ENCODE measurements at places on chromosomes 3 and 15.

DNA sequence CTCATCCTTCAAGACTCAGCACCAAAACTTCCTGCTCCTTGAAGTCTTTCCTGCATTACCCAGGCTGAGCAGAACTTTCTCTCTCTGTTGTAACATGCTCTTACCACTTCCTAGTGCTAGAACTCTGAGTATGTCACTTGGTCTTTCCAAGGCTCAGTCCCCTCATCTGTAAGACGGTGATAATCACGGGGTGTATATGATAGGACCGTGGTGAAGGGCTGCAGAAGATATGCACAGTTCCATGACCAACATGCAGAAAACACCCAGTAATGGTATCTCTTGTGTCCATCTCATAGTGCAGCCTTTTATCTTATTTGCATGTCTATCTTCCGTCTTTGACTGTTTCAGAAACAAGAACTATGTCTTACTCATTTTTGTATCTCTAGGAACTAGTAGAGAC is 154.5 kb downstream of the ZNF621 start:
- no peak for DNase-seq

DNA sequence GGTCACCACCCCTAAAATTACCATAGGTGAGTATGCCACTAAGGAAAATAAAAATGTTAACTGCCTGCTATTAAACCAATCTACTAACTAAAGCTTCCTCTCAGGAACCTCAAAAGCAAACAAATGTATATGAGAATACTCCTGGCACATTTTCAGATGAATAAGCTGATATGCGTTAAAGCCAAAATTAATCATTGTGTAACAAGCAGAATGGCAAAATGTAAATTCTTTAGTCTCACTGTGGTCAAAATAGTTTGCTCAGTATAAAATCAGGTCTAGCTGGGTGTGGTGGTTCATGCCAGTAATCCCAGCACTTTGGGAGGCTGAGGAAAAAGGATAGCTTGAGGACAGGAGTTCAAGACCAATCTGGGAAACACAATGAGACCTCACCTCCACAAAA is 53.6 kb downstream of the SUMF1 start:
- DNase-seq: no peak

DNA sequence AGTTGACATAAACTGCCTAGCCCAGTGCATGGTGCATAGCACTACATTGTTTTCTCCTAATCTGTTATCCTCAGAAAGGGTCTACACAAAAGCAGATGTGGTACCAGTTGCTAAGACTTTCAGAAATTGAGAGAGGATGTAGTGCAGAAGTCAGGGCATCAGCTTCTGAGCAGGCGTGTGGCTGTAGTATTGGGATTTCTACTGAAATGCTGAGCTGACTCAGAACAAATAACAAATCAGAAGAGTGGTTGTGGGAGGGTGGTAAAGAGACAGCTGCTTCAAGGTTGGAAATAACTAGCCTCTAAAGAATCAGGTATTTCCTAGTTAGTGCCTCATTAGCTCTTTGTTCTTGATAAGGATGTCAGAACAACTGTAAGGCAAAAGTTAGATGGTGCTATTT is 161.3 kb downstream of the AKAP13 start:
- no peak for DNase-seq

DNA sequence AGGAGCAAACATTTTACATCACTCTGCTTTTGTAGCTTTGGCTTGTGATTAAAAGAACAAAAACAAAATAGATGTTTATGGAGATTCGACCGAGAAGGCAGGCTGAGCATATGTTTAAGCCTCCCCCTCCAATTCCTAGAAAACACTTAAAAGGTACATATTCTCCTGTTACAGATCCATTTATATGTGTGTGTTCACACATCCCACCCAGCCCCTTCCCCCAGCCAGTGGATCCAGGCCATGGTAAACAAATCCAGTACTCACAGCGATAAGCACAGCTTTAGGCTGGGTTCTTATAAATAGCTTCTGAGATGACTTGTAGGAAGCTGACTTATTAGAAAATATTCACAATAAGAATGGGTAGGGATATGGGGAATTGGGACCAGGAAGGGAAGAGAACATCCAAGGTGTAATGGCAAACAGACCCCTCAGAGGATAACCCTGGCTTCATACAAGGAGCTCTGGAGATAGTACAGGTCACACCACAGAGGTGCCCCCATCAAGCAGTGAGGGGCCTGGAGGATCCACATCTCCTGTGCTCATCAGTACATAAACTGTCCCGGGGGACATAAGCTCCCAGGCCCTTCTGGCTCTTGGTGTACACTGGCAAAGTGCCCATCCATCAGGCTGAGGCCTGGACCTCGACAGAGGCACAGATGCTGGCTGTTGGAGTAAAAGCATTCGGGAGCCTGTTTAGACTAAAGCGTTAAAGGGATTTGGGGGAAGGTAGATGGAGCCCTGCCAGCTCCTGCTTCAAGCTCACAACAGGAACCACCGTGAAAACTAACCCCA is 70.0 kb upstream of the UBE2E1 start:
- no peak for DNase-seq

GRCh38 chr15:58233341-58233740 is 95.2 kb downstream of the AQP9 start:
- no peak for DNase-seq

- no peak for DNase-seq
Measured at GRCh38 chr15:63801171-63801570, 32.6 kb downstream of the HERC1 start.

GRCh38 chr3:12184541-12184940 is 25.8 kb upstream of the TIMP4 start:
- DNase-seq: no peak

DNA sequence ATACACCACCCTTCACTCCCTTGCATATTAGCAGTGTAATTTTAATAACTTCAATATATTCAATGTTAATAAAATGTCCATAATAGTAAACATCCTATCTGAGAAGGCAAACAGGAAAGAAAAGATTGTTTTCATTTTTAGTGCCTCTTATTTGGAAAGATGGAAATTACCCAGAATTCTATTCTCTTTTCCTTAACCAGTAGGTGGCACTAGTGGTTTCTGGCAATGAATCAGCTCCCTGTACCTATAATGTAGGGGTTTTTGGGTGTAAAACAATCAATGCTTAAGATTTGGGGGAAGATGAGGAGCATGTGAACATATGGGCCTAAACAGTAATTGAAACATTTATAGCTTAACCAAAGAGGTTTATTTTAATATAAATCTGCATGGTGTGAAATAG is 5.7 kb upstream of the SEMA6D start:
- no peak for DNase-seq

DNA sequence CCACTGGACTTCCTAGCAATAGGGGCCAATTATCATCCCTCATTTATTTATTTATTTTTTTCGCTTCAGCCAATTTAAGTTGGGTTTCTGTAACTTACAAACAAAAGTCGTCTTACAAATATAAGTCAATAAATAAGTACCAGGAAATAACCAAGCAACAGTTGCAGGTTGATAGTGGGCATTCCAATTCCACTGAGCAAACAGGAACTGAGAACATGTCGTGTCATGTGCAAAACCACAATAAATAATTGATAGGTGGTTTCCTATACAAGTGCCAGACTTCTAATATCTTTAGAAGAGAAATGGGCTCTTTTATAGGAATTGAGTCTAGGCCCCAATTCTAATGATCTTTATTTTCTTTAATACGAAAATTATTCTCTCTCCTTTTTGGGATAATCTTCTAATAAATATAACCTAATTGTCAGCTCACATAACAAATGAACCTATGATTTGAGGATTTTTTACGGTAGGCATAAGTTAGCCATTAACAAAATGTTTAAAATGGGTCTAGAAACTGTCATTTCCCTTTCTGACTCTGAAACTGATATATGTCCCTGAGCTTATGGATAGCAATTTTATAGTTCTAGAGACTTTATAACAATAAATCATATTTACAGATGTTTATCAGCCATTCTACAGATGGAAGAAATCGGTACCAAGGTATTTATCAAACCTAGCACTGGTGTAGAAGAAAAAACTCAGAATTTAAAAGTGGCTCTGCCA is 571.8 kb downstream of the FOXP1 start:
- no peak for DNase-seq

GRCh38 chr3:43259626-43260025 is 26.7 kb upstream of the SNRK start:
- no peak for DNase-seq

DNA sequence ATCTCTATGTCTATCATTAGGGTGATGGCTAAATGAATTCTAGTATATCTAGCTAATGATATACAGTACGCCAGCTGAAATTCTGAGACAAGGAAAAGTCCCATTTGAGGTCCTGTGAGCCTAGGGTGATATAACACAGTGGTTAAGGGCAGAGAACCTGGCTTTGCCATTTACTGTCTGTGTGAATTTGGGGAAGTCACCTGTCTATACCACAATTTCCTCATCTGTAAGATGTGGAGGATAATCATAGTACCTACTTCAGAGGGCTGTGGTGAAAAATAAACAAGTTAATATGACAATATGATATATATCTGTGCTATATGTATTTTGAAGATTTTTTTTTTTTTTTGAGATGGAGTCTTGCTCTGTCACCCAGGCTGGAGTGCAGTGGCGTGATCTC is 9.8 kb upstream of the ANKDD1A start:
- DNase-seq: no peak

DNA sequence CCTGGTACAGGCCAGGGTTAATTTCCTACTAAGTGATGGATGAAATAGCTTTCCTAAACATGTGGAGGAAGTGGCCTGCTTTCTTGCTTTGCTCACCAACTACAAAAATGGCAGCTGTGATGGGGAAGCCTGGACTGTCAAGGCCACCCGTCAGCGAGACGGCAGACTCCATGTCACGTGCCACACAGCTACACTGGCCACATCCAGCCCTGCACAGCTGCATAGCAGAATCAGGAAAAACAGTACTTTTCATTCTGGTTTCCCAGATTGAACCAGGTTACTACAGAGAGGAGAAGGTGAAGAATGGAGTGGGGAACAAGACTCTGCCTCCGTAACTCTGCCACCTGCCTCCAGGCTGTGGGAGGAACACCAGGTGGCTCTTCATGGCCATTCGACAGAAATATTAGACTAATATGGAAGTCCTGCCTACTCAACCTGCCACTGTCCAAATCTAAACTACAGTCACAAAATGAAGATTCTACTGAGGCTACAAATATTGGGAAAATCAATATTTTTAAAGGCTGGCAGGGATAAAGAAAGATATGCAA is 174.3 kb downstream of the MAGI1 start:
- DNase-seq: no peak

DNA sequence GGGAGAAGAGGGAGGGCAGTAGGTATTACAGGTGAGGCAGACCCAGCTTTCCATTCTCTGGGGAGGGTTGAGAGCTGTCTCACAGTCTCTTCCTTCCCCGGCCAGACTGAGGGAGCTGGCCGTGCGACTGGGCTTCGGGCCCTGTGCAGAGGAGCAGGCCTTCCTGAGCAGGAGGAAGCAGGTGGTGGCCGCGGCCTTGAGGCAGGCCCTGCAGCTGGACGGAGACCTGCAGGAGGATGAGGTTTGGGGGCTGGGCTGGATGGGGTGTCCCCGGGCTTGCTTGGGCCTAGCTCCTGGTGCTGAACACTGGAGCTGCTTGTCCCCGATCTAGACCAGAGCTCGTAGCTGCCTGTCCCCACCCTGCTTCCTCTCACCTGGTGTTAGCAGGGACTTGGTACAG is 4.9 kb downstream of the PLA2G4B start:
- DNase-seq: no peak

- DNase-seq: no peak
Measured at GRCh38 chr3:98741121-98741716, 21.9 kb upstream of the ST3GAL6 start.

DNA sequence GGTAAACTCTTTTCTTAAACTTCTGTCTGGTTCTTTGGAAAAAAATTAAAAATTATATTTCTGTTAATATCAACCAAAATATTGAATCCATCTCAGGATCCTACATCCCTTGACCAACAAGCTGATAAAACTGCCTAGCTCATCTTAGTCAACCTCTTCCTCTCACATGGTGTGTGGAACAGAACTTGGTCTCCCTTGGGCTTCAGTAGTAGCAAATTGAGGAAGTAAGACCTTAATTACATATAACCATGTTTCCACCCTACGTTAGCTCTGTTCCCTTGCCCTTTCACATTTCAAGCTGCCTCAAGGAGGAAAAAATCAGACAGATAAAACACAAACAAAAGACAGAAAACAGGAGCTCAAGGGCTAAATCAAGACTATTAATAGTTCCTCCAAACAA is 116.4 kb downstream of the GREM1 start:
- peak; percentile 36 for DNase-seq

DNA sequence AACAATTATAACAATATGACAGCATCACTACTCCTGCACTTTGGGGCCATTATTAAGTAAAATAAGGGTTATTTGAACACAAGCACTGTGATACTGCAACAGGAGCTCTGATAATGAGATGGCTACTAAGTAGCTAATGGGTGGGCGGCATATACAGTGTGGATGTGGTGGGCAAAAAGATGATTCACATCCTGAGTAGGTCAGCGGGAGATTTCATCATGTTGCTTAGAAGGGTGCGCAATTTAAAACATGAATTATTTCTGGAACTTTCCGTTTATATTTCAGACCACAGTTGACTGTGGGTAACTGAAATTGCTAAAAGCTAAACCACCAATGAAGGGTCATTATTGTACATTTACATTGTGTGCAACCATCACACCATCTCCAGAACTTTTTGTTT is 42.3 kb downstream of the FBXO22 start:
- DNase-seq: no peak

DNA sequence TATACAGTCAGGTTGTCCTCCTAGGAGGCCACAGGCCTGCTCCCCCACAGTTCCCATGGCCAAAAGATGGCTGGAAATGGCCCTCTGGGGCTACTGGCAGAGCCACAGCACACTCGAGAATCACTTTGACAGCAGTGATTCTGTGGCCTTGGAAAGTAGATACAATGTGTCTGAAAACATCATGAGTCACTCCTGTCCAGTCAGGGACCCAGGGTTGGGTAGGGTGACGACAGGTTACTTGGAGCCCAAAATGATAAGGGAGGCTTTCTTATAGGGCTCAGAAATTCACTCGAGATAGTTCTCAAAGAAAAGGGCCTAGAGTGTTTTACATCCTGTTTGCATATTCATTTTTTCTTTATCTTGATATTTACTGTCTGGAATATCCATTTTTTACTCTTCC is 24.3 kb downstream of the MRPS25 start:
- no peak for DNase-seq

DNA sequence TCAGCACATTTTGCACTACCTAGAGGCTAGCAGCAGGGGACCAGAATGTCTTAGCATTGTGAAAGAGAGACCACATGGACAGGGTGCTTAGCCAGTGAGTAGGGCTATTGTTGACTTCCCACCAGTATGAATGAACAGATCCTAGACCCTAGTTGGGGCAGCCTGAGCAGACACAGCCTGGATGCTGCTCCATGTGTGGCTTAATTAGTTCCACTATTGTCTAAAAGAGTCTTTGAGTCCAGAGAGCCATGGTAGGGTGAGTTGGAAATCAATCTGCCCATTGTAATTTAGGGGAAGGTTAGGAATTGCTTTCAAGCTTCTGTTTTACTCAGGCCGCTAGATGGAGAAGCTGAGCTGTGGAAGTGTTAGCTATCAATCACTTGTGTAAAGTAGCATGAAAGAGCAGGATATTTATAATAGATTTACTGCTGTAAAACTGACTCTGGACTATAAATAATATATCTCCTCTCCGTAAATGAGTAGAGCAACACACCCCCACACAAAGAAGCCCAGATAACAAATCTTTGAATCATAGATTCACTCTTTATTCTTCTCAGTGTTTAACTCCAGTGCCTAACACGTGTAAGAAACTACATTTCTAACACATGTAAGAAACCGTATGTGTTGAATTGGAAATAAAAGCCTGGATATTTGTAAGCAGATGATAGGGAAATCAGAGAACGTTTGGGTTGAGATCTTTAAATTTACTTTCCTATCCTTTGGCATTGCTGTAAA is 4.1 kb upstream of the GCSAM start:
- DNase-seq: no peak

GRCh38 chr3:89264037-89264560 is 156.7 kb downstream of the EPHA3 start:
- no peak for DNase-seq
